CD4-positive, alpha-beta T cell (primary cell): ENCODE measurements at places on chromosomes 11 and 22. TPM values are rescaled to one million over a fixed set of nuclear protein-coding genes. Genes with fewer than 3 reads are reported as not detected.

DDTL gene
- total RNA-seq, result 3.5 TPM

CNGA4 gene
- not detected for total RNA-seq

OR5B21 gene
- not detected for total RNA-seq

MYOD1 gene
- not detected for total RNA-seq

UBQLN3 gene
- total RNA-seq, result 0.08 TPM

OR8A1 gene
- total RNA-seq, result not detected

MUC2 gene
- total RNA-seq, result not detected

SLC5A1 gene
- not detected for total RNA-seq

DNA sequence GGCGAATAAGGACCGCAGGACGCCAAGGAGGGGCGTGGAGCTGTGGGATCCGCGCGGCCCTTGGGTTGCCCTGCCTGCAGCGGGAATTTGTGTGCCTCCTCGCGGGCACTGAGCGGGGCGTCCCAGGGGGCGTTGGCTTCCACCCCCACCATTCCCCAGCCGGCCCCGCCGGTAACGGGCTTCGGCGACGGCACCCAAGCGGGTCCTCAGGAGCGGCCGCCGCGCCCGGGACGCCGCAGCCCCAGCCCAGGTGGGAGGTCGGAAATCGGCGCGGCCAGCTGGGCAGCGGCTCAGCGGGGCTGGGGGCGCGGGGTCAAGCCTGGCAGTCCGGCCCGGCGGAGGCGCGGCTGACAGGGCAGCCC, 320 bp downstream of the CLTCL1 start:
- H3K4me1 ChIP-seq, result peaks cover 21% of the 10 kb centered on the region
- H3K27me3 ChIP-seq, result peaks cover 14% of the 10 kb centered on the region
- H3K36me3 ChIP-seq, result no peaks in the 10 kb centered on the region
- peak overlapping the region; percentile 73 for H3K4me3 ChIP-seq
- H3K27ac ChIP-seq, result no peak overlapping the region

DNA sequence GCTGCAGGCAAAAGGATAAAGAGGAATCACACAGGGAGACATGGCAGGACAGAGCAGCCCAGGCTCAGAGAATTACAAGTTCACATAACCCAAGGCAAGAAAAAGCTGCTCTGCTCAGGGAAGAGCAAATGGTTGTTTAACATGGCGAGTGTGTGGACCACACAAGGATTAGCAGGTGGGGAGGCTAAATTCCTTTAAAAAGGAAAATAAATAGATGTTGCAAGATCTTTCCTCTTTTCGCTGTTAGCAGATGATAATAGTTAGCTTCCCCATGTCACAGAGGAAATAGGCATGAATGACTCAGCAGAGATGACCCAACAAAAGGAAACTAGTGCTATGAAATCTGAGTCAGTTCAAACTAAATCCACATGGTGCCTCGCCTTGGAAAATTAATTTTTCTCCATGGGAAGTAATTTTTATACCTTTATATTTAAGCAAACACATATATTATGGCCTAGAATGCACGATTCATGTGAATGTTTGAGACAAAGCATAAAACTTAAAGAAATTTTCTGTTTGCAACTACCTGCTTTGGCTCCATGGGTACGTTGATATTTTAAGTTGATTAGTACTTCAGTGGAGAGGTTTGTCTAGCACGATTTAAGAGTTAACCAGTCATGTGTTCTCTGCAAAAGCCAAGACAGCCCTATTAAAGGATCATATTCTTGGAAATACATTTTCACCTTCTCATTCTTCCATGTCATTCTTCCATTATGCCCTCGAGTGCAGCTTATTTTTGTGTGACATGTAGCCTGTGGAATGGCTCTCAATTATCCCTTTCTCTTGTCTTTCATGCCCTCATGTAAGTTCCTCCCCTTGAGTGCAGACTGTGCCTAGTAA, 38.5 kb upstream of the FJX1 start:
- no peaks in the 10 kb centered on the region for H3K4me1 ChIP-seq
- no peaks in the 10 kb centered on the region for H3K36me3 ChIP-seq
- no peak overlapping the region for H3K4me3 ChIP-seq
- no peak for DNase-seq
- no peak overlapping the region for H3K27ac ChIP-seq

DNA sequence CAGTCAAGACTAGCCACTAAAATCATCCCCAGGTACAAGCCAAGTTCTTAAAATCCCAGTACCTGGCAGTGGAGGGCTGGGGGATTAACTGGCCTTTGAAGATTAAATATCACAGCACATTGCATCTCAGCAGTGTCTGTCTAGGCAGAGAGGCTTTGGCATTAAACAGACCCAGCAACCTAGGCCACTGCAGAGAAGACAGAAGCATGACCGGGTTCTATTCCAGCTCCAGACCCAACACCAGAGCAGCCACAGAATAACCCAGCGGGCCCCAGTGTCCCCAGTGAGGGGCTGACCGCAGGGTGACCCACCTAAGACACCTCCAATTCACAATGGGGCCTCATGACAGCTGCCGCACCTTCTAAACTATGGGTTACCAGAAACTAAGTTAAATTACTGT, 88.2 kb downstream of the SHANK2 start:
- no peak overlapping the region for H3K4me3 ChIP-seq
- no peaks in the 10 kb centered on the region for H3K36me3 ChIP-seq
- H3K27me3 ChIP-seq, result no peaks in the 10 kb centered on the region
- no peak for DNase-seq
- H3K27ac ChIP-seq, result no peak overlapping the region

DNA sequence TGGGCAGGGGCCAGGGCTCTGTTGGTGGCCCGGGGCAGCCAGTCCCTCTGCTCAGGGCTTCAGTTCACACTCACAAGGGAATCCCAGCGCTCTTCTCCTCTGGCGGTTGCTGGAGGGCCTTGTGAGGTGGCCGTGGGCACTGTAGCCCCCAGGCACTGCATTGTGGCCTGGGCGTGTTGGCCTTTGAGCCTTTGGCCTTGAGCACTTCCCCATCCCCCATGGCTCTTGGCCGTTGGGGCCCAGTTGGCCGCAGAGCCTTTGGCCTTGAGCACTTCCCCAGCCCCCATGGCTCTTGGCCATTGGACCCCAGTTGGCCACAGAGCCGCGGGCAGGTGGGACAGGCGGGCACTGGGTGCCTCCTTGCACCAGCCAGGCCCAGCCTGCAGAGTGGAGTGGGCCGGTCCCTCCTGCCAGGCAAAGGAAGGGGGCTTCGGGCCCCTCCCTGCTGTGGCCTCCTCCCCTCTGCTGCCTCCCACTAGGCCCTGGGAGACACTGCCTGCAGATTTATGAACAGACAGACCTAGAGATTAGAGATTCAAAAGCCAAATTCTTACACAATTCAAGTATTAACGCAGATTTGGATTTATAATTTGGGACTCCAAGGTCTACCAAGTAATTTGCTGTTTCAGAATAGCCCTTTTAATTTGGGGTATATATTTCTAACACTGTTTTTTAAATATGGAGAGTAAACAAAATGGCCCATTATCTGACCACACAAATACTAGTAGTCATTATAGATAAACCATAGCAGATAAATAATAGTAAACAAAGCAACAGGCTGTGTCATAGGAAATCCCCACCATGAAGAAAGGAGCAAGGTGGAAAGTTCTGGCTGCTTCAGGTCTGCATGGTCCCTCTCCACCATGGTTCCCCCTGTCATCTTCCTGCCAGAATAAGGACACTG, 18.2 kb upstream of the TXNRD2 start:
- no peak overlapping the region for H3K27ac ChIP-seq
- H3K27me3 ChIP-seq, result no peaks in the 10 kb centered on the region
- H3K4me1 ChIP-seq, result peaks cover 12% of the 10 kb centered on the region
- no peak for DNase-seq
- H3K4me3 ChIP-seq, result no peak overlapping the region

DNA sequence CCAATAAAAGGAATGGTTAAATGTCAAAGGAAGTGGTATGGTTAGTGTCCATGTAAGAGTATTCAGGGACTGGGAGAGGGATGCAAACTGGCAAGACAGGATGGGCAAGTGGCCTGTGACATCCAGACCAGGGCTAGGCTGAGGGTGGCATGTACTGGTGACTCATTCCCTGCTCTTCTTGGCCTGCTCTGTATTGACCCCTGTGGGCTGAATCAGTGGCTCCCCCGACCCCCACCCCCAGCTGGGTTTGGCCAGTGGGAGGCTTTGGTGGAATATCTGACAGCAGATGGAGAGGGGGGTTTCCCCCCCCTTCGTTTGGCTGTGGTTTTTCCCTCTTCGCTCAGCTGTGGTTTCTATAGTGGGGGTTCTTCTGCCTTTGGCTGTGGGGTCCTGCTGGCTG, 87.7 kb downstream of the CSNK2A3 start:
- H3K4me1 ChIP-seq, result no peaks in the 10 kb centered on the region
- H3K27ac ChIP-seq, result no peak overlapping the region
- no peaks in the 10 kb centered on the region for H3K27me3 ChIP-seq
- no peak for DNase-seq
- H3K4me3 ChIP-seq, result no peak overlapping the region
- no peaks in the 10 kb centered on the region for H3K36me3 ChIP-seq

- H3K4me1 ChIP-seq, result peaks cover 66% of the 10 kb centered on the region
- peaks cover 25% of the 10 kb centered on the region for H3K36me3 ChIP-seq
- no peak overlapping the region for H3K4me3 ChIP-seq
- H3K27ac ChIP-seq, result no peak overlapping the region
- H3K27me3 ChIP-seq, result no peaks in the 10 kb centered on the region
- DNase-seq, result no peak
Measured at GRCh38 chr11:68032997-68033707, 2.7 kb downstream of the NDUFS8 start.

GRCh38 chr11:65323813-65324212, 9.1 kb downstream of the CDC42EP2 start:
- no peak overlapping the region for H3K4me3 ChIP-seq
- no peaks in the 10 kb centered on the region for H3K27me3 ChIP-seq
- H3K36me3 ChIP-seq, result no peaks in the 10 kb centered on the region
- H3K4me1 ChIP-seq, result no peaks in the 10 kb centered on the region
- no peak overlapping the region for H3K27ac ChIP-seq
- no peak for DNase-seq

- no peaks in the 10 kb centered on the region for H3K36me3 ChIP-seq
- H3K27ac ChIP-seq, result no peak overlapping the region
- no peaks in the 10 kb centered on the region for H3K27me3 ChIP-seq
- no peak for DNase-seq
- no peak overlapping the region for H3K4me3 ChIP-seq
- no peaks in the 10 kb centered on the region for H3K4me1 ChIP-seq
Measured at GRCh38 chr11:24163841-24164240, 333.0 kb upstream of the LUZP2 start.

- H3K27me3 ChIP-seq, result no peaks in the 10 kb centered on the region
- no peak overlapping the region for H3K4me3 ChIP-seq
- no peak for DNase-seq
- no peak overlapping the region for H3K27ac ChIP-seq
- no peaks in the 10 kb centered on the region for H3K4me1 ChIP-seq
- no peaks in the 10 kb centered on the region for H3K36me3 ChIP-seq
Measured at GRCh38 chr22:27996981-27997380, 77.9 kb upstream of the PITPNB start.

- peaks cover 2% of the 10 kb centered on the region for H3K27me3 ChIP-seq
- DNase-seq, result no peak
- H3K4me1 ChIP-seq, result no peaks in the 10 kb centered on the region
- no peak overlapping the region for H3K27ac ChIP-seq
Measured at GRCh38 chr11:60764879-60765278, 8.2 kb downstream of the MS4A15 start.

- no peak overlapping the region for H3K4me3 ChIP-seq
- no peaks in the 10 kb centered on the region for H3K4me1 ChIP-seq
Measured at GRCh38 chr11:17561111-17561415, 14.0 kb downstream of the OTOG start.

DNA sequence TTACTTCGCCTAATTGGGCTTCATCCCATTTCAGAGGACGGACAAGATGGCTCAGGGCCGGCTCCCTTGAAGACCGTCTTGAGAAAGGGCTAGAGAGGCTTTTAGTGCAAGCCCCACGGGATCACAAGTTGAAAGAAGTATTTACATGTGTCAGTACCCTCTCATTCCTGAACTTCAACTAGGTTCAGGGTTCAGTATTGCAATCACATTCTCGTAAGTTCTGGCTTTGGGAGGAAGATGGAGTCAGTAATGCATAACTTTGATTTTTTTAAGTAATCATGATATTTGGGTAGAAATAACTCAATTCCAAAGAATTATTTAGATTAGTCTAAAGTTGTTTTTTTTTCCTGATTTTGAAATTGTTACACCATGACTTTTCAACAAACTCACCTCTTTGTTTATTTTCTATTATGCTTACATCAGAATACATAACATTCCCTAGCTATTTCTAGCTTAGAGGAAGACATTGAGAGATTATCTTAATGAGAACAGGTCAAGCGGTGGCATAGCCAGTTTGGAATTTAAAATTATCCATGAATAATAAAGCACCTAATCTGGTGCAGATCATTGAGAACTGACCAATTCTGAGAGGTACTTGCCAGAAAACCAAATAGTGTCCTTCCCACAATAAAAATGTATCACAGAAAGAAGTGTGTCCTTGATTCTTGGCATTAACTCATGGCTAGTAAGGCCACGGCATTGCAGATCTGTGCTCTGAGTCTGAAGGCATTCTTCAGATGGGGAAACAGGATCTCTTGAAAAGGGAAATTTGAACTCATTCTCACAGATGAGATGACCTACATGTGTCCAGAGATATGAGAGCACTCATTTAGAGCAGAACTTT, 92.1 kb upstream of the BLID start:
- no peaks in the 10 kb centered on the region for H3K36me3 ChIP-seq
- H3K4me1 ChIP-seq, result no peaks in the 10 kb centered on the region
- peaks cover 11% of the 10 kb centered on the region for H3K27me3 ChIP-seq
- no peak overlapping the region for H3K4me3 ChIP-seq

- no peak overlapping the region for H3K27ac ChIP-seq
- no peak for DNase-seq
- H3K4me3 ChIP-seq, result no peak overlapping the region
- H3K36me3 ChIP-seq, result no peaks in the 10 kb centered on the region
- peaks cover 8% of the 10 kb centered on the region for H3K27me3 ChIP-seq
- no peaks in the 10 kb centered on the region for H3K4me1 ChIP-seq
Measured at GRCh38 chr11:70020336-70021214, 57.5 kb upstream of the ANO1 start.

DNA sequence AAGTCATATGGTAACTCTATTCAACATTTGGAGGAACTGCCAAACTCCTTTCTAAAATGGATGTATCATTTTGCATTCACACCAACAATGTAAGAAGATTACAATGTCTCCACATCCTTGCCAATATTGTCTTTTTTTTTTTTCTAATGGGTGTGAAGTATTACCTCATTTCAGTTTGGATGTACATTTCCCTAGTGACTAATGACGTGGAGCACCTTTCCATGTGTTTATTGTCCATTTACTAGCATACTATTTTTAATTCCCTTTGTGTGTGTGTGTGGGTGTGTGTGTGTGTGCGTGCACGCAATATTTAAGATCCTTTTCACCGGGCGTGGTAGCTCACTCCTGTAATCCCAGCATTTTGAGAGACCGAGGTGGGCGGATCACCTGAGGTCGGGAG, 62.7 kb downstream of the APOL3 start:
- no peak overlapping the region for H3K4me3 ChIP-seq
- H3K4me1 ChIP-seq, result no peaks in the 10 kb centered on the region
- no peak for DNase-seq
- H3K36me3 ChIP-seq, result no peaks in the 10 kb centered on the region
- no peak overlapping the region for H3K27ac ChIP-seq

GRCh38 chr11:86050196-86050709, 18.6 kb downstream of the PICALM start:
- H3K4me3 ChIP-seq, result no peak overlapping the region
- H3K27ac ChIP-seq, result no peak overlapping the region
- peaks cover 48% of the 10 kb centered on the region for H3K4me1 ChIP-seq
- no peak for DNase-seq
- no peaks in the 10 kb centered on the region for H3K36me3 ChIP-seq

- H3K27me3 ChIP-seq, result peaks cover 4% of the 10 kb centered on the region
- H3K4me1 ChIP-seq, result no peaks in the 10 kb centered on the region
- no peak overlapping the region for H3K4me3 ChIP-seq
- no peak for DNase-seq
Measured at GRCh38 chr11:12606597-12606996, 67.6 kb upstream of the TEAD1 start.
